CMK (cell line): ENCODE measurements at places on chromosomes 12 and 14.
A peak's percentile ranks its signal among the peaks of the same experiment; 100 is the strongest.

- DNase-seq, result no peak
Measured at GRCh38 chr12:55446326-55446725, 2.5 kb downstream of the OR6C2 start.

- no peak for DNase-seq
Measured at GRCh38 chr12:125149160-125150108, 84.2 kb downstream of the AACS start.

- no peak for DNase-seq
Measured at GRCh38 chr12:6266541-6266966, 43.9 kb upstream of the PLEKHG6 start.

DNA sequence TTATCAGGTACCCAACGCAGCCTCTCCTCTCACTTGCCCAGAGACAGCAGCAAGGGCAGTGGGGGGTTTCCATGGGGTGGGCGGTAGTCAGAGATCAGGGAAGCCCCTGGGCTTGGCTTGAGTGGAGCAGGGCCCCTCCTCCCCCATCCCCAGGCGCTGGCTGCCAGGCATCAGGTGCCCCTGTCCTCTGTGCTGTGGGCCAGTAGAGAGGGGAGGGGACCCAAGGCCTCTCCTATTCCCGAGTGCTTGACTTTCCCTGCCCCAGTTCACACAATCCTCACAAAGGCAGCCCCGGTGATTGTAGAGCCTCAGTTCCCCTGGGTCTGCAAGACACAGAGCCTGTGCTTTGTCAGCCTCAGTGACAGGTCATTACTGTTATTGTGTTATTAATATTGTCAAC lies 57.7 kb downstream of the MVK start:
- DNase-seq, result no peak

- DNase-seq, result no peak
Measured at GRCh38 chr12:639566-639965, 23.7 kb downstream of the NINJ2 start.

GRCh38 chr12:124653169-124653931 lies 85.9 kb upstream of the NCOR2 start:
- no peak for DNase-seq

DNA sequence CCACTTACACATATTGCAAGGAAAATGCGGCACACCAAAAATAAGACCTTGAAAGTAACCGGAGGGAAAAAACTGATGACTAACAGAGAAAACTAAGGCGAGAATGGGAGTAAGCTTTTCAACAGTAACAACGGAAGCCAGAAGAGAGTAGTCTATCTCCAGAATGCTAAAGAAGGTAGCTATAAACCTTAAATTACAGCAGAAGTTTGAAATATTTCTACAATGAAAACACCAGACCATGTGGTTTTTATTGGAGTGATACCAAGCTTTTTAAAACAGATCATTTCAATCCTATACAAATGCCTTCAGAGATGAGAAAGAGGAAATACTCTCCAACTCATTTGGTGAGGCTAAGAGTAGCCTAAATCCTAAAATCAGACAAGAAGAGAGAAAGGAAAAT lies 209.5 kb downstream of the ANO6 start:
- DNase-seq, result no peak

DNA sequence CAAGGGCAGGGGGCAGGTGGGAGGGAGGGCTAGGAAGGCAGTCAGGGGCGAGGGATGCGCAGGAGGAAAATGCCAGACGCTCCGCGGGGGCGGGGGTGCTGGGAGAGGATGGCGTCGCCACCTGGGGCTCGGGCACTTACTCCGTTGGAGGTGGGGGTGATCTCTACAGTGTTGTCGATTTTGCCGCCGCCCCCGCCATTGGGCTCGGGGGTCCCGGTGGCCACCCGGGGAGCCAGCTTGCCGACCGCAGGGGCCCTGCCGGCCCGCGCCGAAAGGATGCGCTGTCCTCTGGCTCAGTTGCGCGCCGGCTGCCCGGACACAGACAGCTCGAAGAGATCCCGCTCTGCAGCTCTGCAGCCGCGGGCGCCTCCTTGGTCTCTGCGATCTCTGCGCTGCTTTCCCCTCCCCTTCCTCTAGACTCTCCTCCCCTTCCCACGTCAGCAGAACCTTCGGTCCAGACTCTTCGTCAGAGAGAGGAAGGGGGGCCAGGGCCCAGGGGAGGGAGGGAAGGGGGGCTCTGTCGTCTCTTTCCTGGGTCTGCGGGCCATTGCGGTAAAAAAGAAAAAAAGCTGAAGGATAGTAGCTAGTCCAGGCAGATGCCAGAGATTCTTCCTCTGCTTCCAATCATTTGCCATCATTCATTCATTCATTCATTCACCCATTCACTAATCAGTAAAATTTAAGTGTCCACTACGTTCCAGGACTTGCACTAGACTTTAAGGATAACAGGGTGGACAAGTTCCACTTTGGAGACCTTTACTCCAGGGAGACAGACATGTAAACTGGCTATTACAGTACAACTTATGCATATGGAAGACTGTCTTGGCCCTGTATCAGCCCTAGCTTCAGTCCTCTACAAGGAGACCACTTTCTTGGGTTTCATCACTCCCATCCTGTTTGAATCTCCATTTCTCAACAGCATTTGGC lies at the start of gene SLC22A17:
Gene SLC22A17 (minus strand): TSS at position 382 of the 927 bp plus-strand sequence.
- DNase-seq, result peak; percentile 45

DNA sequence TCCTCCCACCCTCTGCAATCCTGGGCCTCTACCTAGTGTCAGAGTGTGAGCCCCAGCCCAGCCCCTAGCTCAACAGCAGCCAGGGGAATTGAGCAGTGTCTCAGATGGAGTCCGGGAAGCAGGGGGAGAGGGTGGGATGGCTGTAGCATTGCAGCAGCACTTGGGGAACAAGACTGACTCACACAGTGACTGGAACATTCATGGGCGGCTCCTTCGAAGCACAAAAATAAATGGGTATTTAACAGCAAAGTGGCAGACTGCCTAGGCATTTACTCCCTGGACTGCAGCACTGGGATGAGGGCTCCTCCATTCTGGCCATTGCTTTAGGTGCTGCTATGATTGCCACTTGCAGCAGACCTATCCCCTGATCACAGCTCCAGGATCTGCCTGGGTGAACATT lies 46.0 kb upstream of the STK38L start:
- no peak for DNase-seq

DNA sequence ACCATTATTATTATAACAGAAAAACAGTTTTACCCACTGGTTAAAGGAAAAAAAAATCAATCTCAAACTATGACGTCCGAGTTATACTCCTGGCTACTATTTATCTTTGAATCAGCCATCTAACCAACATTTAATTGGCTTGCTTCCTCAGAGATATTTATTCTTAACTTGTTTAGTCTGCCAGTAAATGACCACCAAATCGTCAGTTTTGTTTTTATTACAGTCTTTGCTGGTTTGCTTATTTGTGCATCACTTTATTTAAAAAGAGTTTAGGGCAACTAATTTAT lies 71.2 kb downstream of the RASSF8 start:
- no peak for DNase-seq

GRCh38 chr12:14775636-14775980 lies 27.7 kb downstream of the WBP11 start:
- DNase-seq, result no peak

DNA sequence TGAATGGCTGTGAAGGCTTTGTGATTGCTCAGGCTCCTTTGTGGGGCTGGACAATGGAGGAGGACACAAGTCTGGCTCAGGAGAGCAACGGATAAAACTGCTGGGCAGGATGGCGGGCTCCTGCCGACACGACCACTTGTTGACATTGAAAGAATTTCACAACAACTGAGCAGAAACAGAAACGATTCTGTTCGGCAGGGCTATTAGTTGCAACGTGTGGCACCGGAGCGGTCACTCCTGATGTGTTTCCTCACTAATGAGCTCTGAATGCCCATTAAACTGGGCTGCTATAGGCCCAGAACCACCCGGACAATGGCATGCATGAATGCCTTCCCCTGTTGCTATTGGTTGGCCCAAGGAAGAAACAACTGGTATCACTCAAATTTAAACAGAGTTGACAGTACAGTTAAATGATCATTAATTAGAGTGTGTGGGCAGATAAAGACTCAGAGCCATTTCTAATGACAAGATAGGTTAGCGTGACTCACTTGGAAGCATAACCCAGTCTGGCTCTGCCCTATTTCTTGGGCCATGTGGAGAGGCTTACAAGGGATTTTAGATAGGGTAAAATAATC lies 142.9 kb downstream of the ASCL1 start:
- no peak for DNase-seq

DNA sequence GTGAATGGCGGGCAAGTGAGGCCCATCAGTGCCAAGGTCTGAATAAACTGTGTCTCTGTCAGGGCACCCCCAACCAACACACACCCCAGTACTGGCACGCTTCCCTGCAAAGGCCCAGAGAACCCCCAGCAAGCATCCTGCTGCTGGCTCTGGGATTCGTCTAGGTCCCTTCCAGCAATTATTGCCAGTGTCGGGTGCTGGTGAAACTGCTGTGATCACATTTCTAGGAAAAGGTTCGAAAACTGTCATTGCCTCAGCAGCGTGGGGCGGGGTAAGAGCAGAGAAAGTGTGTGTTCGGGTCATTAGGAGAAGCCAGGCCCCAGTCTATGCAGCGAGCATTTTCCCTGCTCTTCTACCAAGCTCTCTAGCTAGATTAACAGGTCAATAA lies 2.5 kb downstream of the FAM222A start:
- no peak for DNase-seq

DNA sequence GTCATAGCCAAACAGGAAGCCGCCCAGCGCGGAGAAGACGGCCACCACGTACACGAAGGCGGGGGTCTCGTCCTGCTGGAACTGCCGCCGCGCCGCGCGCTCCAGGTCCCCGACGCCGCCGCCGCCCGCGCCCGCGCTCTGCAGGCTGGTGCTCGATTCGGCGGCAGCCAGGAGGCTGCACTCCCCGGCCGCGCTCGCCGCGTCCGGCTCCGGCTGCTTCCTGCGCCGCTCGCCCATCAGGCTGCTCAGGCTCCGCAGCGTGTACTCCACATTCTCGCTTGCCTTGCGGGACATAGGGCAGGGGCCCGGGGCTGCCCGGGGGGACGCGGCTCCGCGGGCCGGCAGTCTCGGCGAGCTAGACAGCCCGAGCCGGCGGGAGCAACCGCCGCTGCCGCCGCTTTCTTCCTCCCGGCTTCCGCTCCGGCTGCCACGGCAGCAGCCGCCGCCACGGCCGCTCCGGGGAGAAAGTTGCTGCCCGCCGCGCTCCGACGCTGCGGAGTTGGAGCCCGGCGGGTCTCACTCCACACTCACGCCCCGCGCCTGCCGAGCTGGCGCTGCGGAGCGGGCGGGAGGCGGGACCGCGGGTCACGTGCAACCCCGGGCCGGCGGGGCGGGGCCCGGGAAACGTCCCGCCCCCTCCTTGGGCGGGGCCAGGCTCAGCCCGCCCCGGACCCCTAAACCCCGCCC lies at the start of gene SLC2A13:
Gene SLC2A13 (minus strand): TSS at position 567 of the 687 bp plus-strand sequence. CDS start 273 bp downstream, at position 294.
- DNase-seq, result peak; percentile 53

GRCh38 chr14:62030387-62030786 lies 268.2 kb downstream of the SNAPC1 start:
- no peak for DNase-seq

DNA sequence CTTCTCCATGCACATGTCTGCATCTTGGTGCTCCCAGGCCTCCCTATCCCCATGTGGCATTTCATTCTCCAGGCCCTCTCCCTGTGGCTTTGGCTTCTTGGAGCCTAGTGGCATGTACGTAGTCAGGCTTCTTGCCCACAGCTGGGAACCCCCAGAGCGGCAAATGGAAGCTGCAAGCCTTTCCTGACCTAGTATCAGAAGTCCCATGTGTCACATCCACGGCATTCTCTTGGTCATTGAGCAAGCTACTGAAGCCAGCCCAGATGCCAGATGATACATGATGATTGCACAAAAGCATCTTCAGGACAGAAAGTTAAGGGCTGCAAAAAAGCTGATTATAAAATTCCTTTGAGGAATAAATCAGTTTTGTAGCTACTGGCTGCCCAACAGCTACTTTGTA lies 154.9 kb downstream of the PELI2 start:
- no peak for DNase-seq

DNA sequence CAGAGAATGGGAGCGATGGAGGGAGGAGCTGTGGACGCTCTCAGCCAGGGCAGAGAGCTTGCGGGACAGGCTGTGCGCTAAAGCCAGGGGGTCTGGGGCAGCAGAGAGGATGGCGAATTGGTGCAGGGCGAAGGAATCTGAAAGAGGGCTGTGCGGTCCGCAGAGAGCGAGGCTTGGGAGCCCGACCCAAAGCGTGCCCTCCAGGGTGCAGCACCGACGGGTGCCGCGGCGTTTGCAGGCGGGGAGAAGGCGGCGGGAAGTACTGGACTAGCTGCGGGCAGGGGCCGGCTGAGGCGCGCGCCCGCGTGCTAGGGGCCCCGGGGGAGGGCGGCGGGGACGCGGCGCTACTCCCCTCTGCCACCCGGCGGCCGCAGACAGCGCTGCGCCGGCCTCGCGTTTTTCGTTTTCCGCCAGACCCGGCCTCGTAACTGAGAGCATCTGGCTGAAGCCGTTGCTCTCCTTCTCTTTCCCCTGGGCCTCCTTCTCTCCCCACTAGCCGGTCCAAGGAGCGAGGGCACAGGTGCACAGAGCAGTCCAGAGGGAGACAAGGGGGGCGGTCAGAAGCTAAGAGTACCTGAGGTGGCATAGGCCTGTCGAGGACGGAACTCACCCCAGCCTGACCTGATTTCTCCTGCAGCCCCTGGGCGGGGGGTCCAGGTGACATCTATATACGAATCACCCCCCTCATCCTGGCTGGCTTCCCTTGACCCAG lies 24.9 kb downstream of the SLC6A12 start:
- no peak for DNase-seq

DNA sequence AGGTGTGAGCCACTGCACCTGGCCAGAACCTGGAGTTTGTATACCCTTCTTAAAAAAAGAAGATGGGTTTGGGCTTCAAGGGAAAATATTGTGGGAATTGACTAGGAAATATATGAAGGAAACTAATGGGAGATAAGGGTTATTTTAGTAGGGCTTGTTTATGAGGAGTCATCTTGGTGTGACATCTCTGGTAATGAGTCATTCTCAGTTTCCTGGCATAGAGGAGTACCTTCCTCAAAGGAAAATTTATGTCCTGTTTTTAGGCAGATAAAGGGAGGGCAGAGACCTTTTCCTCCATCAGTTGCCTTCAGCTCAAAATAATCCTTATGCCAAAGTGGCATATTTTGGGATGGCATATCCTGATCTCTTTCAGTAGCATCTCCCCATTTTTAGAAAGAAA lies 30.6 kb upstream of the NFKBIA start:
- DNase-seq, result no peak
